ENCODE measurements at places on chromosomes 2 and 18.

- DNase-seq, result no peak
Measured at GRCh38 chr2:217845301-217845700, 157.5 kb downstream of the TNS1 start.

DNA sequence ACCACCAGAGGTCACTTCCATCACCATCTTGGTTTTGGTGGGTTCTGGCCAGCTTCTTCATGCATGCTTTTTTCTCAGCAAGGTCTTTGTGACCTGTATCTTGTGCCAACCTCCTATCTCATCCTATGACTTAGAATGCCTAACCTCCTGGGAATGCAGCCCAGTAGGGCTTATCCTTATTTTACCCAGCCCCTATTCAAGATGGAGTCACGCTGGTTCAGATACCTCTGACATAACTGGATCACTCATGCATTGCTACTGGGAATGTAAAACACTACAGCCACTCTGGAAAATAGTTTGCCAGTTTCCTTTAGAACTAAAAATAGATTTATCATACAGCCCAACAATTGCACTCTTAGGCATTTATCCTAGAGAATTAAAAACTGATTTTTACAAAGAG is 219.2 kb downstream of the IRS1 start:
- DNase-seq, result no peak

GRCh38 chr2:167013227-167013626 is 124.9 kb downstream of the XIRP2 start:
- no peak for DNase-seq

DNA sequence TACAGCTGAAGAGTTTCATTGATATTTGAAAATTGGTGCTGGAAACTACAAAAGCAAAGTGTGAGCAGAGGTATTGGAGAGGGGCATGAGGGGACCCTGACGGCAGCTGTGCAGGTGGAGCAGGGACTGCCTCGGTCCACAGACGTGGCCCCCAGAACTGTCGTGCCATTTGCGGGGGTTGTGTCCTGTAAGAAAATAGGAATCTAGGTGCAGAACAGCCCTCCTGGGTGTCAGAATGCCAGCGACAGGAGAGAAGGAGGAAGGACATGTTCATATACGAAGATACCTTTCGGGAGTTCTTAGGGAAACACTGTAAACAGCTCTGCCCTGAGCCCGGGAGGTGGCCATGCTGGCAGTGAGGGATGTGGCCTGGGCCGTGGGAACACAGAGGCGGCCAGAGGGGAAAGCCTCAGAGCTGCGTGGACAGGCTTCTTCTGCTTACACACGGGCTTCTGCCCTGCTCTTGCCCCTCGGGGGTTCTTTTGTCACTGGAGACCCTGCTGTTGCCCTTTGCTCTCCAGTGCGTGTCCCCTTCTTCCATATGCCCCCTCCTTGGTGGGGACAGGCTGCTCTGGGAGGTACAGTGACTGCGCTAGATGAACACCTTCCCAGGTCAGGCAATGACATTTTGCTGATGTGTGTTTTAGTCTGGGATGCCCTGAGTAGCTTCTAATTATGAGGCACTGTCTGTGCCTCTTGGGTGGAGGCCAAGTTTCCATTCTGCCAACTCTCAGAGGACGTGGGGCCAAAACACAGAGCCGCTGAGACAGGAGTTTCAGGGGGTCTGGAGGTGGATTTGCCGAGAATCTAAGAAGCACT is 81.9 kb upstream of the TXNDC2 start:
- no peak for DNase-seq

DNA sequence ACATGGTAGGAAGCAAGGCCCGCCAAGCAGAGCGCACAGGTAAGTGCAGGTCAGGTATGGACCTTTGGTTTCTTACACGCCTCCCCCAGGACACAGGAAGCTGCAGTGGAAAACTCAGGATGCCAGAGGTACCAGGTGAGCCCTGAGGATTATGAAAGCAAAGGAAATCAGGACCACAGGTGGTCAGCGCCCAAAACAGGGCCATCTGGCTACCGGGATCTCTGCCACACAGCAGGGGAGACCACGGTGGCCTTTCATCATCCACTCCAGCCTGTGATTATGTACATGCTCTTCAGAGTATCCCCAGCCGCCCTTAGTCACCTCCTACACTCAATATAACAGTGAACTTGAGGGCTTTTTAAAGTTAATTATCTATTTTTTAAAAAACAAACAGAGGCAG is 125.5 kb upstream of the EPC2 start:
- no peak for DNase-seq

- no peak for DNase-seq
Measured at GRCh38 chr2:234745347-234745746, 206.5 kb upstream of the SH3BP4 start.

GRCh38 chr2:233801357-233802131 is 23.4 kb downstream of the MROH2A start:
- DNase-seq, result no peak

GRCh38 chr2:177529166-177529565 is 136.6 kb downstream of the AGPS start:
- DNase-seq, result no peak

DNA sequence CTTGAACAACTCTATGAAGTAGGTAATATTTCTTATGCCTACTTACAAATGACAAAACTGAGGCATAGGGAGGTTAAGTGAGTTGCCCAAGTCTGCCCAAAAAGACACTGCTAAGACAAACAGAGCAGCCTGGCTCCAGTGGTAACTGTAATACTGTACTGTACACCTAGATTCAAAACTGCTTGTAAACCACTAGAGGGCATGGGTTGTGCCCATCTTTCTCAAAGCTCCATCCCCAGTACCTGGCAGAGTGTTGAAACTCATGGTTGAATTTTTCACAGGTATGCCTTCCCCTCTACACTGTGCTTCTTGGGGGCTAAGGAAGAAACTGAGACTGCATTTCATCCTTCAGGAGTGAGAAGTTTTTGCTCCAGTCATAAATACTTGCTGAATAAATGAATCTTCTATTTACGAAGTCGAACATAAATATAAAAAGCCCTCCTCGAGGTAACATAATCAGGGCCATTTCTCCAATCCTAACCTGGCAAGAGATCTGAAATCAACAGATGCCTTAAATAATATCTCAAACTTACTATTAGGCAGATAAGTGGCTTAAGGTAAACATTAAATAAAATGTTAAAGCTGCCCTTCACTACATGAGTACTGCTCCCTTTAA is 2.0 kb downstream of the PPP4R1 start:
- peak; percentile 19 for DNase-seq

DNA sequence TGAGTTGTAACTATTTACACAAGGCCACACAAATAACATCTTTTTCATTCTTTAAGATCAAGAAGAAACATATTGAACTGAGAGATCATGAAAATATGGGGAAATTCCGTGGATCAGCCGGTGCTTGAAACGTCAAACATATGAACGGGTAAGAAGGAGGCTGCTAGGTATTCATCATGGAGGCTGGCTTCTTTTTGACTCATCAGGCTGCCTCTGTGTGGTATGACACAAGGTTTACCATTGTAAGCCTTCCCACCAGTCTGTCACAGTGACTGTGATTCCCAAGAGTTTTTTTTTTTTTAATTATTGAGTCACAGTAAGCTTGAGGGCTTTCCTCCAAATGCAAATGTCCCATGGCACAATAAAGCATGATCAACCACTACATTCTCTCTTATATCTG is 506.9 kb downstream of the BCL11A start:
- DNase-seq, result no peak

GRCh38 chr2:5617796-5618195 is 74.4 kb upstream of the SOX11 start:
- no peak for DNase-seq

All from T-cell (primary cell).